Nucleus accumbens (tissue), 56 donors: ENCODE measurements at places on chromosomes 1 and 21.

DNA sequence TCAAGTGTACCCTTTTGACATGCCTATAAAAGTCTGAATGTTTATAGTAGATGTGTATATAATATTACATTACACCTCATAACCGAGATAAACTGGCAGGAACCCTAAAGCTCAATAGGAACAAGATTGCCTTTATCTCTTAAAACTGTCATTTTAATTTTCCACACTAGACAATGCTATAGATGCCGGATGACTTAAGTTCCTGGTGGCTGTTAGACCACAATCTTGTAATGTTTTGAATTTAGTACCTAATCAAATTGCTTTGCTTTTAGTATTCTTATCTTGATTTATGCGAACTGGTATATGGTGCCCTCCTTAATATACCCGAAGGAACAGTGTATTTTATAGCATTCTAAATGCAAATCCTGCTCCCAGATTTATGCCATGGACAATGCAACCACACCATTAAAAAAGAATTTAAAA is 1397.0 kb upstream of the ADGRL4 start:
- no peak for DNase-seq

DNA sequence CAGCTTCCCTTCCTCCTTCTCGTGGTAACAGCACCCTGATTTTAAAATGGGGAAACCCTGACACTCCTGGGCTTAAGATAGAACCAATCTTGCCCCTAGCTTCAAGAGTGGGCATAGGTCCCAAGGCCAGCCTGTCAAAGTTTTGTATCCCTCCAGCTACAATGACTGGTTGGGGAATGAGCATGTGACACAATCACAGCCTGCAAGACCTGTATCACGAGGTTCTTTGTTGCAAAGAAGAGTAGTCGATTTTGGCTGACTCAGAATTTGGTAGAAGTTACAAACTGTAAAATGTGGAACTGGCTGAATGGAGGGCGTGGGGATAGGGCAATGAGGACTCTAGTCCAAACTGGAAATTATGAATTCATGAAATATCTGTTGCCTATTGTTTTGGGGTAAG is 18.7 kb downstream of the CTSK start:
- no peak for DNase-seq

- DNase-seq: no peak
Measured at GRCh38 chr21:37994211-37994610, 78.0 kb upstream of the KCNJ6 start.

- no peak for DNase-seq
Measured at GRCh38 chr1:203204756-203205155, 18.3 kb upstream of the CHI3L1 start.

DNA sequence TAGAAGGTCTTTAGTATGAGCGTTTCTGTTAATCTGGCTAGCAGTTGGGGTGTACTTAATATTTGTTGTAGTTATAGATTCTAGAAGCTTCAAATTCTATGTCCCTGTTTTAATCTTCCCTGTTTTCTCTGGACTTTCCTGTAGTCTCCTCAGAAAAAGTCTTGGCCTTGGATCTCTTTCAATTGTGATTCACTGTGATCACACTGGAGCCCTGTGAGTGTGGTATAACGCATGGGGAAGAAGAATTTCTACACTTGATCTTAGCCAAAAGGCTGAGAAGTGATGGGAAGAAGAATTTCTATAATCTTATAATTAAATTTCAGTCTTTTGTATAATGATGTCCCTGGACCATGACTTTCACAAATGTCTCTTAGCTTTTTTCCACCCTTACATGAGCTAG is 36.7 kb upstream of the COP1 start:
- DNase-seq: no peak

- DNase-seq: no peak
Measured at GRCh38 chr1:44408212-44408582, 3.1 kb downstream of the RNF220 start.

- DNase-seq: no peak
Measured at GRCh38 chr1:56508523-56508983, 70.8 kb downstream of the PLPP3 start.

DNA sequence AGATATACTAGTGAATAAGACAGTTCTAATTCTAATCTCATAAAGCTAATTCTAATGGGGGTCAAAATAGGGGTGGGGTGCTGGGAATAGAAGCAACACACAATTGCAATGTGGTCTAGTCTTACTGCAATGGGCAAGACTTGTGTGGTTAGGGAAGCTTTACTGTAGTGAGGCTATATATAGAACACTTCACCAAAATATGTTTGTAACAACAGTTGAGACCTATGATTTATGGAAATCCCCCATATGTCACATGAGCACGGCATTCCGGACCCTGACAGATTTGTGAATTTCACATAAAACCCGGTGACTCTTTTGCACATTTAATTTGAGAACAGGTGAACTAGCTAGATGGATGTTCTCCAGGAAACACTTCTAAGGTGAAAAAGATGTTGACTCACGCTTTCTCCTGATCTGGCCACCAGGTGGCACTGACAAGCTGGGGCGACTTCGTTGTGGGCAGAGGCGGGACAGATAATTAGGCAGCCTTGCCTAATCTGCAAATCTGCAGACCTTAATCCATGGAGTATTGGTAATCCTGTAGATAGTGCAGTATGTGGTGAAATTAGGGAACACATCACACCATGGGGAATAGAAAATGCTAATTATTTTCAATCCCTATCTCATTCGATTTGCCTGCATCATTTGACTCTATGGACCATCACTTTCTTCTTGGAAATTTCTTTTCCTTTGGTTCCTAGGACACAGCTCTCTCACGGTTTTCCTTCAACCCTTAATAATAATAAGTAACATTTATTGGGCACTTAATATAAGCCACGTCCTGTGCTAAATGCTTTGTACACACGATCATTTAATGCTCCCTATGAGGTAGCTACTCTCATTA is 37.7 kb downstream of the KIAA0040 start:
- peak; percentile 19 for DNase-seq

DNA sequence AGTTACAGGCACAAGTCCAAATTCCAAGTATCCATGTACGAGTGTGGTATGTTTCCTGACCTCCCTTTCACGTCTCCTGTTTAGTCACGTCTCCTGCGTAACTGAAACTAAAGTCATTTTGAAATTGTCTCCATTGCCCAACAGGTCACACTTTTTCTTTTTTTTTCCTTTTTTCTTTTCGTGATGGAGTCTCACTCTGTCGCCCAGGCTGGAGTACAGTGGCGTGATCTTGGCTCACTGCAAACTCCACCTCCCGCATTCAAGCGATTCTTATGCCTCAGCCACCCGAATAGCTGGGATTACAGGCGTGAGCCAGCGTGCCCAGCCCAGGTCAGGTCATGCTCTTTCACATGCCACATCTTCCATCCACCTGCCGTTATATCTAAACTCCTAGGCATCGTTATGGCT is 38.2 kb downstream of the L1TD1 start:
- DNase-seq: no peak

DNA sequence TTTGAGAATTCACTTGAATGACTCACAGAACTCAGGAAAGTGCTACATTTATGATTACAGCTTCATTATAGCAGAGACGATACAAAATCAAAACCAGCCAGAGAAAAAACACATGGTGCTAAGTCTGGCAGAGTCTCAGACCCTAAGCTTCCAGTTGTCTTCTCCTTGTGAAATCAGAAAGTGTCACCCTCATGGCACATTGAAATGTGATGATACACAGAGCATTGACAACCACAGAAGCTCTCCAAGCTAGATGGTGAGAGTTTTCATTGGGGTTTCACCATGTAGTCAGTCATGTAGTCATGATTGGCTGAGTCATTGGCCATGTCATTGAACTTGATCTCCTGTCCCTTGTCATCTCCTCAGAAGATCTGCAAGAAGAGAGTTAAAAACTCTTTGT is 526.6 kb downstream of the MRPL39 start:
- DNase-seq: no peak

DNA sequence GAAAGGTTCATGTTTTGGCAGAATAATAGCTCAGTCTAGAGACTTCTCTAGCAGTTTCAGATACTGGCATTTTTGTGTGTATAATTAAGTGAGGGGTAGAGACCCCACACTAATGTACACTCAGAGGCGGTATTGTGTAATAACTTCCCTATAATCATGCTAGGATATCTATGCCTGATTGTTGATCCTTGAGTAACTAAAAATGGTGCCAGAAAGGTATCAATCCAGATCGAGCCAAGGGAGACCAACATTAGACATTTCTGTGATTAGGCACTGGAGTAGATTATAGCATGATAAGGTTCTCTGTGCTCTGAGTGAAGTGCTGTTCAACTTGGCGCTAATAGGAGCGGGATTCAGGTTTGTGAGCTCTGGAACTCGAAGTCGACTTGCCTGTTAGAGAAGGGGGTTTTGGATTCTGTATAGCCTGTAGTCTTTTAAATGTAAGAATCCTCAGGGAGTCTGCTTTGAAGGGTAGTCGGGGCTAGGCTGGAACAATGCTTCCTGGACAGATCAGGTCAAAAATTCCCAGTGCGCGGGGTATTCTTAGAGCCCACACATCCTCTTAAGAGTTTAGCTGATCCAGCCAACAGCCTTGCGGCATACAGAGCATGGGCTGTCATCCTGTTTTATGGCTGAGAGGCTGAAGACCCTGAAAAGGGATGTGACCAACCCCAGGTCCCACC is 24.2 kb downstream of the MAN1C1 start:
- DNase-seq: no peak

DNA sequence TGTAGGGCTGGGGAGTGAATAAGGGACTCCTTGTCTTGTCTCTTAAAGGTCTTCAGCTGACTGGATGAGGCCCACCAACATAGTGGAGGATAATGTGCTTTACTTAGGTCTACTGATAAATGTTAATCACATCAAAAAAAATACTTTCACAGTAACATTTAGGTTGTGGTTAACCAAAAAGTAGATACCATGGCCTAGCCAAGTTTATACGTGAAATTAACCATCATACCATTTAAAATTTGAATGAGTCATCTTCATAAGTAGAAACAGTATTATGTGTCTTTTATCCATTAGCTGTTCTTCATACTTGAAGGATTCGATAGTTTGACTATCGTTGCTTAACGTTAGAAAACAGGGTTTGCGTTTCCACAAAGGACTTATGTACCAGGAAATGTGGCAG is 80.9 kb downstream of the MTR start:
- DNase-seq: no peak

DNA sequence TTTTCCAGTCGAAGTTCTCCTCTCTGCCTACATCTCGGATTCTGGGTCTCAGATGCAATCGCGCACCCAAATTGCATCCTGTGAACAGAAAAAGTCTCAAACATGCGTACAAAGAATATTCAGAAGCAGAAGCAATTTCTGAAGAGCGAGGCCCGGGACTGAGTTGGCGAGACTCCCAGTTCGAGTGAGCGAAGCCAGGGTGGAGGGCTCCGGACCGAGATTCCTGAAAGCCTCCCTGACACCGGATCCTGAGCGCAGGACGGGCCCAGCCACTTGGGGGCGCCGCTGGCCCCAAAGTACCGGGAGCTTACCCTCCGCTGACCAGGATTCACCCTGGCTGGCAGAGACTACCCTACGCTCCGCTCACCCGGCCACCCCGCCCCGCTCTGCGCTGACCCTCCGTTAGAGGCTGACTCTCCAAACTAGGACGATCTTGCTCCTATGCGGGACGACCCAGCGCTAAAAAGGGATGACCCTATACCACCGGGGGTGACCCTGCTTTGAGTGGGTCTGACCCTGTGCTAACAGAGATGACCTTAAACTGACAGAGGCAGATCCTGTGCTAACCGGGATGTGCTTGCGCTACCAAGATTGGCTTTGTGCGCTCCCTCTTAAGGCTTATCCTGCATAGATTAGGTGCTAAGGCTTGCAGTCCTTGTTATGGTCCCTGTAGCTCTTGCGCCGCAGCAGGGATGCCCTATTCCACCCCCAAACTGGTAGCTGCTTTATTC is 12.1 kb downstream of the FOXD2 start:
- DNase-seq: no peak

GRCh38 chr21:24976238-24976637 is 631.0 kb downstream of the MRPL39 start:
- DNase-seq: no peak

DNA sequence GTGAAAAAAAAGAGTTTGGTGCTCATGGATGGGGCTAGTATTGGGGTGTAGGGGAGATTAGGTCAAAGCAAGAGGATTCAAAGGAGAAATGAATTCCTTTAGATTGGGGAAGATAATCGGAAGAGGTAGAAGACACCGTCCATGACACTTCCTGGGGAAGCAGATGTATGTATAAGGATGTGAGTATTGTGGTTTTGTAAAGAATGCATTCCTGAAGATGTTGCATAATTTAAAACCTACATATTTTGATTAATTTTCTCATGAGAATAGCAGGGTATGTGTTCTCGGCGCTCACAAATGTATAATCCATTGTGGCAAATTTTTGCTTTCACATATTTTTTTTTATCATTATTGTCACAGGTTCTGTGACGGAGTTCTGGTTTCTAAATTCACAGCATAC is 5.5 kb upstream of the LGALS8 start:
- no peak for DNase-seq

GRCh38 chr1:4149831-4150230 is 249.8 kb upstream of the C1orf174 start:
- no peak for DNase-seq

DNA sequence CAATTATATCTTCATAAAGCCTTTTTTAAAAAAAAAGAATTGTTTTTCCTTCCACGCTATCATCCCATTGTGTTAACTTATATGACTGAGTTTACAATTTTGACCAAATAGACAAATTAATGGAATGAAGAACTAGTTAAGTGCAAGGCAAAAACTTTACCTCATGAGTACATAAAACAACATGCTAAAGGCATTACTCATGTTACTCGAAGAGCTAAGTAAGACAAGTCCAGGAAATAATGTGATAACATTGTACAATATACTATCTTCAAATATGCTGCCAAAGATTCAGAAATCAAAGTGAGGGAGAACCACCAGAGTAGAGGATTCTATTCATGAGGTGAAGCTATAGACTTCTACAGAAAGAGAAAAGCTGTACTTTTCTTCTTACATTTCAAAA is 24.2 kb upstream of the DYNLT5 start:
- DNase-seq: no peak

DNA sequence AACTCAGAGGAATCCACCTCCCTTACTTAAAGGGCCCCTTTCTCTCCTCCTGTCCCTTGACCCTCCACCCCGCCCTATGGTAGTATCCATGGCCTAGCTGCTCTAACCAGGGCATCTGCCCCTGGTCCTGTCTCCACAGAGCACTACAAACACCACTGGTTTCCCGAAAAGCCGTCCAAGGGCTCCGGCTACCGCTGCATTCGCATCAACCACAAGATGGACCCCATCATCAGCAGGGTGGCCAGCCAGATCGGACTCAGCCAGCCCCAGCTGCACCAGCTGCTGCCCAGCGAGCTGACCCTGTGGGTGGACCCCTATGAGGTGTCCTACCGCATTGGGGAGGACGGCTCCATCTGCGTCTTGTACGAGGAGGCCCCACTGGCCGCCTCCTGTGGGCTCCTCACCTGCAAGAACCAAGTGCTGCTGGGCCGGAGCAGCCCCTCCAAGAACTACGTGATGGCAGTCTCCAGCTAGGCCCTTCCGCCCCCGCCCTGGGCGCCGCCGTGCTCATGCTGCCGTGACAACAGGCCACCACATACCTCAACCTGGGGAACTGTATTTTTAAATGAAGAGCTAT is 1.7 kb downstream of the BTG2 start:
- DNase-seq: no peak
